ENCODE measurements at places on chromosomes 7 and 10.

- DNase-seq: no peak
- no peak overlapping the region for H3K4me3 ChIP-seq
- no peak overlapping the region for H3K27ac ChIP-seq
- no peaks in the 10 kb centered on the region for H3K36me3 ChIP-seq
- H3K4me1 ChIP-seq: no peaks in the 10 kb centered on the region
Measured at GRCh38 chr7:46239846-46240245, 318.8 kb upstream of the IGFBP3 start.

- peaks cover 15% of the 10 kb centered on the region for H3K4me1 ChIP-seq
- no peak overlapping the region for H3K4me3 ChIP-seq
- DNase-seq: peak; percentile 59
- H3K27me3 ChIP-seq: no peaks in the 10 kb centered on the region
- no peak overlapping the region for H3K27ac ChIP-seq
Measured at GRCh38 chr10:30587522-30588031, 42.0 kb downstream of the LYZL2 start.

- no peak overlapping the region for H3K4me3 ChIP-seq
- no peaks in the 10 kb centered on the region for H3K27me3 ChIP-seq
- no peaks in the 10 kb centered on the region for H3K36me3 ChIP-seq
- H3K27ac ChIP-seq: no peak overlapping the region
- DNase-seq: no peak
- H3K4me1 ChIP-seq: no peaks in the 10 kb centered on the region
Measured at GRCh38 chr7:141301544-141301943, 227.7 kb downstream of the TMEM178B start.

DNA sequence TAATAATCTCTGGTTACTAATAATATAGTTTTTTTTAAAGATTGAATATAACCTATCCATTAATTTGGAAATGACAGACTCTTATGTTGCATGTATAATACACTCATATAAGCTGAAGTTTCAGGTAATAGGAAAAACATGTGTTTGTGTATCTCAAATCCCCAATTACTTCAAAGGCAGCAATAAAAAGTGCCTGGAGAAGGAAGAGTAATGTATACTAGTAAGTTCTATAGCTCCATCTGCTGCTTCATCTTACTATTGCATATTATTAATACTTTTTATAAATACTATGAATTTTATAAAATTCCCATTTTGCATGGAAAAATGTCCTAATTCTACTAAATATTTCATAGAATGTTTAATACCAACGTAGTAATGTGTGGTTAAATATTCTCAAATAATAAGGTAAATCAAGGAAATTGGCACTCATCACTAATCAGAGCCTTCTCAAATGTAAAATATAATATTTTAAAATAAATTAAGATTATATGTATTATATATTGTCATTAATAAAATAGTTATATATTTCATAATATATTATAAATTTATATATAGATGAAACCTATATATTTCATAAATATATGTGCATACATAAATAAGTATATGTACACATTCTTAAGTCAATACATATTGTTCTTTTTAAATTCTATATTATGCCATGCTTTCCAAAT, 311.9 kb downstream of the HGF start:
- H3K27ac ChIP-seq: no peak overlapping the region
- DNase-seq: peak; percentile 78
- H3K27me3 ChIP-seq: no peaks in the 10 kb centered on the region
- no peaks in the 10 kb centered on the region for H3K36me3 ChIP-seq

GRCh38 chr7:84251277-84251781, 56.7 kb upstream of the SEMA3A start:
- no peak overlapping the region for H3K4me3 ChIP-seq
- no peaks in the 10 kb centered on the region for H3K27me3 ChIP-seq

GRCh38 chr10:113872139-113873030, 17.9 kb downstream of the NHLRC2 start:
- no peaks in the 10 kb centered on the region for H3K4me1 ChIP-seq
- no peak for DNase-seq
- H3K36me3 ChIP-seq: peaks cover 8% of the 10 kb centered on the region
- H3K4me3 ChIP-seq: no peak overlapping the region

DNA sequence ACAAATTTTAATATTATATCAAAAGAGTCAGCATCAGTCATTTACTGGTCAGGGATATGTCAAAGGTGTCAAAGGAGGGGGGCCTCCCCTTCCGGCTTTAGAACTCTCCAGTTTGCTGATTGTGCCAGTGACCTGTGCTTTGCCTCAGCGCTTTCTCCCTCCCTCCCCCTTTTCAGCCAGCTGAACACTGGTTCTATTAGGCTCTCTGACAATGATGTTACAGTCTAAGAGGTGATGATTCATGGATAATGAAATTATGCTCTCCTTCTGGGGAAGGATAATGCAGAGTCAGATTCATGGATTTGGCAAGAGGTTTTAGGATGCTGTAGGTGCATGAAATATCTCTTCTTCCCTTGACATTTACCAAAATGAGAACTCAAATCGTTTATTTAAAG, 6.1 kb downstream of the LRRTM3 start:
- peaks cover 12% of the 10 kb centered on the region for H3K27me3 ChIP-seq
- no peaks in the 10 kb centered on the region for H3K36me3 ChIP-seq
- H3K4me3 ChIP-seq: no peak overlapping the region
- DNase-seq: no peak
- H3K27ac ChIP-seq: no peak overlapping the region

- peaks cover 3% of the 10 kb centered on the region for H3K36me3 ChIP-seq
- no peaks in the 10 kb centered on the region for H3K27me3 ChIP-seq
- peak; percentile 72 for DNase-seq
- H3K27ac ChIP-seq: peak overlapping the region; percentile 15
- H3K4me3 ChIP-seq: no peak overlapping the region
- peaks cover 27% of the 10 kb centered on the region for H3K4me1 ChIP-seq
Measured at GRCh38 chr10:13993169-13993568, 337.6 kb downstream of the FRMD4A start.

All from muscle of leg (tissue), 16 donors.